NCI-H1436 treated with DMSO at 0.1 percent for 48 hours (cell line): ENCODE measurements at places on chromosomes 12 and 14.
A peak's percentile ranks its signal among the peaks of the same experiment; 100 is the strongest.

DNA sequence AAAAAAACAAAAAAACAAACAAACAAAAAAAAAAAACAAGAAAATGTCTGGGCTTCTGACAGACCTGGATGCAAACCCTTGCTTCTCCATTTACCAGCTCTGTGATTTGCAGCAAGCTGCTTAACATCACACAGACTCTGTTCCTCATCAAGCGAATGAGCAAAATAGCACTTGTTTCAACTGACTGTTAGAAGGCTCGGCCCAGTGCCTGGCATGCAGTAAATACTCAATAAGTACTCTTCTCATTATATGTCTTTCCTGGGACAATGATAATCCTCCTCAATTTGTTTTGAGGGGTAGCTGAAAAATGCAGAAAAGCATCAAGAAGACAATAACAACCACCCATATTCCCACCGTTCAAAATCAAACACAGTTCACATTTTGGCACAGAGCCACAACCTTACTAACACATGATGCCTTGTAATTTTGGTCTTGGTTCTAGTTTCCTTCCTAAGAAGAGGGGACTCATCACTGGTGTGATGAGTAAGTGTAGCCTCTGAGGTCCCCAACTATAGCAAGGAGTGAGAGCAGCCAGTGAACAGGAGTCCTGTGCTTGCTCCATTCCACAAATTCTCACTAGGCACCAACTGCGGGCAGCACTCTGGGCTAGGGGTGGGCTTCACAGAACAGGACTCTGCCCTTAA, 60.4 kb downstream of the TTC7B start:
- no peak for DNase-seq

DNA sequence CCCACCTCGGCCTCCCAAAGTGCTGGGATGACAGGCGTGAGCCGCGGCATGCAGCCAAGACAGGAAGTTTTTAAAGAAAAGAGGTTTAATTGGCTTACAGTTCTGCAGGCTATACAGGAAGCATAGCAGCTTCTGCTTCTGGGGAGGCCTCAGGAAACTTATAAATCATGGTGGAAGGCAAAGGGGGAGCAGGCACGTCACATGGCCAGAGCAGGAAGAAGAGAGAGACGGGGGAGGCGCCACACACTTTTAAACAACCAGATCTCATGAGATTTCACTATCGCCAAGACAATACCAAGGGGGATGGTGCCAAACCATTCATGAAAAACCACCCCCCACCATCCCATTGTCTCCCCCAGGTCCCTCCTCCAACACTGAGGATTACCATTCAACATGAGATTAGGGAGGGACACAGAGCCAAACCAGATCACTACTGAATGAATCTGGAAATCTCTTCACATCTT, 14.1 kb downstream of the CCDC63 start:
- peak; percentile 16 for DNase-seq

DNA sequence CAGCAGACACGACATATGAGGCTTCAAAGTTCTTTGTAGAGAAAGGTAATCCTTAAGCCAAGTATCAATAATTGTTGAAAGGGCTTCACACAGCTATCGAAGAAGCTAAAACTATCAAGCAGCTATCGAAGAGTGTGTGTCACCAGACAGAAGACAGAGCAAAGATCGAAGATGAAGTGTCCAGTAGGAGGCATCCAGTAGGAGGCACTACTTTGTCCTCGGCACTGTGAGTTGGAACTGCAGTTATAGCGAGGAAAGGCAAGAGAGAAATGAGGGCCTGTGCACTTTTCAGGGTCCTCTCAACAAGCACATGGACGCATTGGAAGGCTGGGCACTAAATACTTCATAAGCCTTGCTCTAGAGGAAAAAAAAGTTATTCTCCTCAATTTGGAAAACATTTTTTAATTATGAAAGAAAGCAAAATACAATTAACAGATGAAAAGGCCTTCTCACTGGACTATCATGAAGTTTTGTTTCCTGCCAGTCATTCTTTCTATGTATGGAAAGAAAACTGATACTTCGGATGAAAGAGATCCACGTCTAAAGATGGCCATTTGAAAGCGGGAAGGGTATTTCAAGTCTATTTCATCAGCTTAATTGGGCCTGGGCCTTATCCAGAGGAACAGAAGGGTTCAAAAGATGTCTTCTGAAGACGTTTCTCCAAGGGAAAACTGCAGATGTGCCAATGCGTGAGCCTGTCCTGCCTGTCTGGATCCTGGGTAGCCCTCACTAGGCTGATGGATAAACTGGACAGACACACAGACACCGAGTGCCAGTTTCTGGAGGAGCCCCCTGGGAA, 174.5 kb downstream of the CALM1 start:
- DNase-seq = no peak

DNA sequence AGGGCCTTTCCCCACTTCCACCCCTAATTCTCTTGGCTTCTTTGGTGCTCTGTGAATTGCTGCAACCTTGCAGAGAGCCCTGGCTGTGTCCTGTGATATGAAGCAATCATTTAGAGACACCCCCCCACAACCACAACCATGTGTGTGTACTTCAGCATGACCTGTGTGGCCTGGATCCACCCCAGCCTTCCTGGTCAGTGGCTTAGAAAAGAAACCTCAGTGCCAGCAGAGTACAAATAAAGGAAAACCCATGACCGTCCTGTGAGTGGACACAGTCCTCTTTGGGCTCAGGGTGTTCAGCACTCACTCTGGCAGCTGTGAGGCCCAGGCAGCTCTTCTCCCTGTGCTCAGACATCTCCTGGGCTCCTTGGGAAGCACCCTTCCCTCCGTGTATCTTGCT, 206.6 kb upstream of the DIO3 start:
- no peak for DNase-seq

DNA sequence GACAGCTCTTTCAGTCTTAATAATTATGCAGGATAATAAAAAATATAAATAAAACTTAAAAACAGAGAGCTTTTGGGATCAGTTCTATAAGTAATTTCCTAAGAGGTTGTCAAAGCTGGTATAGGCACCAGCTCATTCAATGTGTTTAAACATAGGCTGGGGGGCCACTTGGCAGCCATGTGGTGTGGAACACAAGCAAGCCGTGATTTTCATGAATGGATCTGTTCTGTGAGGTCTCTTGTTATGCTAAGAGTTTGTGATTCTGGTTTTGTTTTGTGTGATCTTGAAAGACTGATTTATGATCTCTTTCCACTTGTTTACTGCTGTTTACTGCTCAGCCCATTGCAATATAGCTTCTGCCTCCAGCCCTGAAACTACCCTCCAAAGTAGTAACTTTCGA, 240.9 kb downstream of the FBXL14 start:
- DNase-seq = no peak

GRCh38 chr14:65658202-65658601, 245.7 kb downstream of the FUT8 start:
- DNase-seq = no peak

DNA sequence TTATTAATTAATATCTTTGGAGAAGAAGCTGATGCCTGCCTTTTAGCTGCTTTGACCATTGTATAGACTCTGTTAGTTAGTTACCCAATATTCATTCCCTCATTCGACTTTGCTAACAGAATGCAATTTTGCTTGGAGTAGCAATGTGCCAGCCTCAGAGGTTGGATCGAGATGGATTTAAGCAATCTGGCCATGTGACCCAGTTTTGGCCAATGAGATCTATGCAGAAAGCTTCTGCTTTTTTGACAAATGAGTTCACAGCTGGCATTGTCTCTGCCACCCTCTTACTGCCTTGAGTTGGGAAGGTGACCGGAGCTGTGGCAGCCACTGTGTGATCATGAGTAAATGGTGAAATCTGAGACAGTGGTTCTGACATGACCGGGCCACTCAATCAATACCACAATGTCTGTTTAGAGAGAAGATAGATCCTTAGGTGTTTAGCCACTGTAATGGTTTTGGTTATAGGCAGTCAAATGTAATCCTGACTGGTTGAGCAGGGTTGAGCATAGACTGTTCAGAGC, 74.9 kb upstream of the MED13L start:
- DNase-seq = no peak

DNA sequence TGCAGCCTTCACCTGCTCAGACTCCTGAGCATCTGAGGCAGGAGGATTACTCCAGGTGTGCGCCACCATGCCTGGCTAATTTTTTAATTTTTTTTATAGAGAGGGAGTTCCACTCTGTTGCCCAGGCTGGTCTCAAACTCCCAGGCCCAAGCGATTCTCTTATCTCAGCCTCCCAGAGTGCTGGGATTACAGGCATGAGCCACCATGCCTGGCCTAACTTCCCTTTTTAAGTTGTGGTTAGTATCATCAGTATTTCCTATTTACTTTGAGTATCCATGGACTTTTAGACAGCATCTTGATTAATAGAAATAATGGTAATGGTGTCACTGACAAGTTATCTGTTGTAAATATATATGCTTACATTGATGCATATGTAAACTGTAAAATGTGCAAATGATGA, 116.9 kb downstream of the FGD4 start:
- DNase-seq = no peak
